ENCODE measurements at places on chromosomes 2 and 18.

DNA sequence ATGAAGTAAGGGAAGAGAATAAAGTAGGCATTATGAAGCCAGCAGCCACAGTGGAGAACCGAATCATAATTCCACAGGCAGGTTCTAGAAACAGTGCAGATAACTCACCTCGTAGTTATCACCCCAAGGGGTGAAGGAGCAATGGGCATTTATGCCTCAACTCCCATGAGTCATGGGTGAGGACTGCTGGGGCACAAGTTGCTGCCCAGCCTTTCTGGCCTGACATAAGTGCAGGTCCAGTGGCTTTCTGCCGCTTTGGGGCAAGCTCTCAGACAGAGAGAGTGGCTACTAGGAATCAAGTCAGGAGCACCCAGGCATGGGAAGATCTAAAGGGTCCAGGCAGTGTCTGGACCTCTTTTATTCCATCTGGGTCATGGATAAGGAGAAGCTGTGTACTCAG lies 149.8 kb downstream of the SUCLG1 start:
- no peak for DNase-seq

DNA sequence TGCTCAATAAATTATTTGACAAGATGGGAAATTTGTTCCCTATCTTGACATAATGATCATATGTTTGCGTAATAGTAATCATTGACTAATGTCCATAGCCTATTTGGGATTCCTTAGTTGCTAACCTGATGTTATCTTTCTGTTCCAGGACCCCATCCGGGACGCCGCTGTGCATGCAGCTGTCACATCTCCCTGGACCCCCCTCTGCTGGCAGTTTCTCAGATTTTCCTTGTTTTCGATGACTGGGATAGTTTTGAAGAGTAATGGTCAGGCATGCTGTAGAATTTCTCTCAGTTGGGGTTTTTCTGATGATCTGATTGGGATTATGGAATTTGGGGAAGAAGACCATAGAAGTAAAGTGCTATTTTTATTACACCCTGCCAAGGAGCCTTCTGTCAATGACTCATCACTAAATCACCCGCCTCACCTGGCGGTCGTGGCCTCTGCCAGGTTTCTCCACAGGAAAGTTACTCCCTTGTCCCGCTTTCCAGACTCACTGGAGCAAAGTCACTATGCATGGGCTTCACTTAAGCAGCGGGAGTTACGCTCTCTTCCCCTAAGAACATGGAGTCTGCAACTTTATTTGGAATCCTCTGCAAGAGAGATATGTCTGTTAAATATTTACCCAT lies 19.9 kb upstream of the TMEM18 start:
- DNase-seq: no peak

DNA sequence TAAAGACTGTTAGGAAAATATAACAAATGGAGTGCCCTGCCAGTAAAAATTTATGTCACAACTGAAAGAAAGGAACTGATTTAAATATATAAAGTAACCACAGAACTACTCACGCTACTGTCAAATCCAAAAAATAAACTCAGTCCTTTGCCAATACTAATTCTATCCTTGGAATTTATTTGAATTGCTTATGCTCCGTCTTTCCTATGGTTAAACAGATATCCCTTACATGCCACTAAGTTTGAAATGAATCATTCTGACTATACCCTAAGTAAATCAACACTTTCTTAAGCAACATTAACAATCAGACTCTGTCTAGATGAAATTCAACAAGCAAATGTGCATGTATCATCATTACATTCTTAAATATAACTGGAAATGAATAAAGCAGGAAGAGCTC lies 9.8 kb downstream of the HNRNPLL start:
- no peak for DNase-seq

GRCh38 chr2:160332318-160332717 lies 132.2 kb upstream of the ITGB6 start:
- DNase-seq: no peak

GRCh38 chr2:12127638-12128037 lies 381.2 kb downstream of the LPIN1 start:
- no peak for DNase-seq

- no peak for DNase-seq
These were observed 202.9 kb downstream of the NDUFA10 start for GRCh38 chr2:239822146-239822831.

DNA sequence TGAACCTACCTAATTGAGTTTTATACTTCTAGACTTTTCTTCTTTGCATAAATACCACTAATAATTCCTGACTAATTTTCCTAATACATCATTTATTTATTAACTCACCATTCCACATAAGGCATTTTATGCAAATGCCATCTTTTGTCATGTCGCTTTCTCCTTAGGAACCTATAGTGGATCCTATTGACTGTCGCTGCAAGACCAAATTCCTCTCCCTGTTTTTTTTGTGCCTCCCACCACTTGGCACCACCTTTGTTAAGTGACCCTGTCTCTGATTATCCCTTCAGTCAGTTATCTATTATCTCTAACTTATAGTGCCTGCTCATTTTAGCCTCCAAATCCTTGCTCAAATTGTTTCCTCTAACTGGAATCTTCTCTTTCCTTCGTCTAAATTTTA lies 19.5 kb downstream of the UNC80 start:
- DNase-seq: no peak

GRCh38 chr18:44410740-44411139 lies 269.9 kb upstream of the SETBP1 start:
- DNase-seq: no peak

GRCh38 chr18:9661564-9661963 lies 46.5 kb upstream of the RAB31 start:
- no peak for DNase-seq

GRCh38 chr2:49286045-49286444 lies 131.7 kb upstream of the FSHR start:
- DNase-seq: no peak

GRCh38 chr2:168460571-168460970 lies 4.5 kb downstream of the CERS6 start:
- DNase-seq: no peak

- no peak for DNase-seq
These were observed 72.7 kb downstream of the PLB1 start for GRCh38 chr2:28568533-28568932.

GRCh38 chr2:174836377-174836994 lies 72.2 kb upstream of the CHRNA1 start:
- no peak for DNase-seq

DNA sequence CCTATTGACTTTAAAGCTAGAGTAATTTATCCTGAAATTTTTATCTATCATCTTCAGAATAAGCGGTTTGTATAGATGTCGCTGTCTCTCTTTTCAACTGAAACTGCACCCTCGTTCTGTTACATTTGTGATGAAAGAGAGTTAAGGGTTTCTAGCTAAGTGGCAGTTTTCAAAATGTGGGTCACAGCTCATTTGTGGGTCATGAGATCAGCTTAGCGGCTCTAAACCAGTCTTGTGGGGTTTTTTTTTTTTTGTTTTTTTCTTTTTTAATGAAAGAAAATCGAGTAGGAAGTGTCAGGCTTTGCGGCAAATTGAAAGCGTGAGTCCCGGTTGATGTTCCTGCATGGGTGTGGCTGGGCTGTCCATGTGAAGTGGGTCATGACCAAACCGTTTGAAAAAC lies 31.2 kb downstream of the SALL3 start:
- no peak for DNase-seq

- DNase-seq: no peak
These were observed 12.8 kb downstream of the LRP2 start for GRCh38 chr2:169349535-169349934.

DNA sequence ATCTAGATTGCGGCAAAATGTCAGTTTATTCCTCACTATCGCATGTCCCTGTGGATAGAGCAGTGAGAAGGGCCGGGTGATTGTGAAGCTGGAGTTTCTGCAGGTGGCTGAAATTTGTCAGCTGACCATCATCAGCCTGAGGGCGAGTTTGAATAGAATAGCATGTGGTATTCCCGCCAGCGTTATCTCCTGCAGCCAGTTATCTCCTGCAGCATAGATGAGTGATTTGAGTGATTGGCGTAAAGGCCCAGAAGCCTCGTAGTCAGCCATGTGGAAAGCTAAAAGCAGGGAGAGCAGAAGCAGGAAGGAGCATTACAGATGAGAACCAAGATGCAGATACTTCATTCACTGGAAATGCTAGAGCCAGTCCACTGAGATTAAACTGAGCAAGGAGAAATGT lies 65.5 kb downstream of the CABLES1 start:
- no peak for DNase-seq

GRCh38 chr2:173708806-173709205 lies 256.4 kb downstream of the SP3 start:
- no peak for DNase-seq

DNA sequence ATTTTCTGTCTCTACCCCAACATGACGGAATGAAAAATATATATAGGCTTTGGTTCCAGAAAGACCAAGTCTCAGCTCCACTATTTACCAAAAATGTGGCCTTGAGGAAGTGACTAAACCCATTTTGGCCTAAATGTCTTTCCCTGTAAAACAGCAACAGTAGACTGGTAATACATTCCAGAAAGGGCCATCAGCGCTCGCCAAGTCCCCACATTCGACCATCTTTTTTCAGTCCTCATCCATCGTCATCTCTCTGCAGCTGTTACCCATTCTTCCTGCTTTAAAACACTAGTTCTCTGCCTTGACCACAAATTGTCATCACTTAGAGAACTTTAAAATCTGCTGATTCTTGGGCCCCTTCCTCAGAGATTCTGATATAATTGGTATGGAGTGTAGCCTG lies 183.8 kb upstream of the CTAGE1 start:
- no peak for DNase-seq

Measured in stimulated activated CD4-positive, alpha-beta T cell treated with anti-CD3 and anti-CD28 coated beads, Interleukin-12 subunit alpha, Interleukin-12 subunit beta, amount 100 ng/mL, for 24 hours (primary cell).